LoVo (cell line): ENCODE measurements at places on chromosomes 1 and 21.

- DNase-seq: no peak
These were observed 103.3 kb downstream of the CYYR1 start for GRCh38 chr21:26469789-26470188.

DNA sequence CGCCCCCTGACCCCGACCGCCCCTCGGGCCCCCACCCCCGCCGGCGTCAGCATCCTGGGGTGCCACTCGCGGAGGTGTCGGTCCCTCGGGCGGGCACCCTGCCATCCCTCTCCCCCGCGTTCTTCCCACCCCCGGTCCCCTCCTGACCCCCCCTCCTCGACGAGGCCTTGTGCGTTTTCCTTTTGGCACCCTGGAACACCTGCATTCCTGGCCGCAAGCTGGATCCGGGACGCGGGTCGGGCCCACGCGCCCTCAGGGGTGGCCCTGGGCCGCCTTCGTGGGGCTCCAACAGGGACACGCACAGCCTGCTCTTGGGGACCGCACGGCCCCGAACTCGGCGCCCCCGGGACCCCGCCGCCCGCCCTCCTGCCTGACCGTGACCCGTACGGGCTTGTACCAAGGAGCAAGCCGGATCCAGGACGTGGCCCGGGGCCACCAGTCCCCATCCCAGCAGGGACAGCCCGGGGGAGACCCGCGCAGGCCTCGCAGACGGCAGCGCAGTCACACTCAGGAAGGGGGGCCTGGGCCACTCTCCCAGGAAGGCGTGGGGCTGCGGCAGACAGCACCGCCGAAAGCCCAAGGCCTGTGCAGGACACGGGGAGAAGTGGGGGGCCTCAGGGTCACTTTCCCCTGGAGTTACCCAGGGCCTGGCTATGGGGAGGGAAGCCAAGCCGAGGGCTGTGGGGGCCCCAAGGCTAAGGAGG is 579 bp upstream of the SLC19A1 start:
- DNase-seq: no peak

GRCh38 chr21:35346697-35347096 is 297.6 kb upstream of the RUNX1 start:
- no peak for DNase-seq

GRCh38 chr1:54481201-54481884 is 66.7 kb upstream of the ACOT11 start:
- no peak for DNase-seq

DNA sequence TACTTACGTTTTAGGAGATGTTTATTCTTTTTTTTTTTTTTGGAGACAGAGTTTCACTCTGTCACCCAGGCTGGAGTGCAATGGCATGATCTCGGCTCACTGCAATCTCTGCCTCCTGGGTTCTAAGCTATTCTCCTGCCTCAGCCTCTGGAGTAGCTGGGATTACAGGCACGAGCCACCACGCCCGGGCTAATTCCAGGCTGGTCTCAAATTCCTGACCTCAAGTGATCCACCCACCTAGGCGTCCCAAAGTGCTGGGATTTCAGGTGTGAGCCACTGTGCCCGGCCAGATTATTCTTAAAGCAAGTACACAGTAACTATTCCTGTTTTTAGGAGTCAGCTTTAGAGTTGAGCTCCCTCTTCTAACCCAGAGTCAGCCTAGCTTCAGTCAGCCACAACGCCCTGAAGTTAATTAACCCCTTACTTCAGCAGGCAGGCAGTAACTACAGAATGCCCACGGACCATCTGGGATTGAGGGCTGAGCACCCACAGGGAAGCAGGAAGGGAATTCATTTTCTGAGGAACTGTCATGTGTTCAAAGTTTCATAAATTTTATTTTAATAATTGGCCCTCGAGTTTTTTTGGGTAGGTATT is 5.3 kb upstream of the ID3 start:
- no peak for DNase-seq

GRCh38 chr1:193141804-193142203 is 20.0 kb downstream of the CDC73 start:
- DNase-seq: no peak

DNA sequence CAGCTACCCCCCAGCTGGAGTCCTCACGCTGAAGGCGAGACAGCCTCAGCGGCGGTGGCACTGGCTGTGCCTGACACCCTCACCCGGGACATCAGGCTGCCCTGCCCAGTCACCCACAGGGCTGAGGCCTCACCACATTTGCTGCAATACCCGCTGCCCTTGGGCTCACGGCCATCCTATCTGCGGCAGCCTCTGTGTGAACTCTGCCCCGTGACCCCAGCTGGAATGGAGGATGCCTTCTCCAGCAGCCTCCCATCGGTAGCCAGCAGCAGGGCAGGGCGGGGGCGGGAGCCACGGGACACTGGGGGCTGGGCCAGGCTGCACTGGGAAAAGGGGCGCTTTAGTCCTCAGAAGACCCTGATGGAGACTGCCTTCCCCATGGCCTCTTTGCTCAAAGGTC is 112.4 kb upstream of the ZBTB40 start:
- DNase-seq: no peak

GRCh38 chr1:193539731-193540459 is 353.5 kb upstream of the B3GALT2 start:
- DNase-seq: no peak

GRCh38 chr1:223730479-223731132 is 18.3 kb downstream of the CAPN2 start:
- no peak for DNase-seq

DNA sequence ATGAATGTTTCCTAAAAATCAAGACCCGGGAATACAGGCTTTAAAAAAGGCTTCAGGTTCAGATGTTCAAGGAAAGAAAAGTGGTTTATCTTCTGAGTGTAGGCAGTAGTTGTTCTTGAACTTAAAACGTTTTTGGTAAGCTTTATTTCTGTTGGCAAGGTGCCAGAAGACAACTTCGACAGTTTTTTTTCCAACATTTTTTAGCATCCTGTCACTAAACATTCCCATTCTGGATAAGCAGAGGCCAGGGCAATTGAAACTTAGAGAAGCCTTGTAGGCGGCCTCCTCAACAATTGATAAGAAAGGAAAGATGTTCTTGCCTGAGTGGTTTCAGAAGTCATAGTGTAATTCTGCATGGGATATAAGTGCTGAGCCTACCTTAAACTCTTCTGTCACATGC is 66.7 kb downstream of the PATJ start:
- DNase-seq: no peak

GRCh38 chr1:180157108-180157507 is 2.4 kb downstream of the QSOX1 start:
- no peak for DNase-seq

DNA sequence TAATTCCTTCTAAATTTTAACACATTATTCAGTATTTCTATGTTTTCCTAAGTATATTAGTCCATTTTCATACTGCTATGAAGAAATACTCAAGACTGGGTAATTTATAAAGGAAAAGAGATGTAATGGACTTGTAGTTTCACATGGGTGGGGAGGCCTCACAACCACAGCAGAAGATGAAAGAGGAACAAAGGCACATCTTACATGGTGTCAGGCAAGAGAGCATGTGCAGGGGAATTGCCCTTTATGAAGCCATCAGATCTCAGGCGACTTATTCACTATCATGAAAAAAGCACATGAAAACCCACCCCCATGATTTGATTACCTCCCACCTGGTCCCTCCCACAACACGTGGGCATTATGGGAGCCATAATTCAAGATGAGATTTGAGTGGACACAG is 15.6 kb downstream of the GBP5 start:
- DNase-seq: no peak

- DNase-seq: no peak
These were observed 1082.4 kb upstream of the B3GALT2 start for GRCh38 chr1:194268839-194269238.
